ENCODE measurements at places on chromosomes 5 and 9. TPM values are rescaled to one million over a fixed set of nuclear protein-coding genes. Genes with fewer than 3 reads are reported as not detected.

The GDA gene
- 1.2 TPM for total RNA-seq

The IFNA13 gene
- not detected for total RNA-seq

The CARTPT gene
- total RNA-seq = not detected

The SLC35D2 gene
- 44.7 TPM for total RNA-seq

The NRARP gene
- total RNA-seq = 15.2 TPM

The DENND4C gene
- total RNA-seq = 34.5 TPM

- peaks cover 3% of the 10 kb centered on the region for H3K27me3 ChIP-seq
- H3K36me3 ChIP-seq = no peaks in the 10 kb centered on the region
- no peak overlapping the region for H3K27ac ChIP-seq
- peak overlapping the region; percentile 20 for H3K4me3 ChIP-seq
- DNase-seq = no peak
These were observed 28.4 kb downstream of the RUSC2 start for GRCh38 chr9:35518225-35518821.

DNA sequence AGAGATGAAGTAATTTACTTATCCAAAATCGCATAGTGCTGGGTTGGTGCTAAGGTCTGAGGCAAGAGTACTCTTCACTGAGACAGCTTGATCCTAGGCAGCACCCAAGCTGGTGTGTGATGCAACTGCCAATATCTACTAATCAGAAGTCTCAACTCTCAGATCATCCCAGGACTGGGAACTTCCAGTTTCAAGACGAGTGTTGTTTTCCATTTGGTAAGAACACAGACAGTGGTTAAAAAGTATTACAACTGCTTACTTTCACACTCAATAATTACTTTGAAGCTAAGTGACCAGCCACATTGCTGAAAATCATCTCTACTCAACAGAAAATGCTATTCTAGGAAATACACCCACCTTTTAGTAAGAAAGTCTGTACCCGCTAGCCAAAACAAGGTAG, 45.3 kb downstream of the FBXW11 start:
- no peaks in the 10 kb centered on the region for H3K36me3 ChIP-seq
- no peak overlapping the region for H3K27ac ChIP-seq
- H3K4me1 ChIP-seq = peaks cover 20% of the 10 kb centered on the region
- DNase-seq = no peak
- H3K4me3 ChIP-seq = no peak overlapping the region

DNA sequence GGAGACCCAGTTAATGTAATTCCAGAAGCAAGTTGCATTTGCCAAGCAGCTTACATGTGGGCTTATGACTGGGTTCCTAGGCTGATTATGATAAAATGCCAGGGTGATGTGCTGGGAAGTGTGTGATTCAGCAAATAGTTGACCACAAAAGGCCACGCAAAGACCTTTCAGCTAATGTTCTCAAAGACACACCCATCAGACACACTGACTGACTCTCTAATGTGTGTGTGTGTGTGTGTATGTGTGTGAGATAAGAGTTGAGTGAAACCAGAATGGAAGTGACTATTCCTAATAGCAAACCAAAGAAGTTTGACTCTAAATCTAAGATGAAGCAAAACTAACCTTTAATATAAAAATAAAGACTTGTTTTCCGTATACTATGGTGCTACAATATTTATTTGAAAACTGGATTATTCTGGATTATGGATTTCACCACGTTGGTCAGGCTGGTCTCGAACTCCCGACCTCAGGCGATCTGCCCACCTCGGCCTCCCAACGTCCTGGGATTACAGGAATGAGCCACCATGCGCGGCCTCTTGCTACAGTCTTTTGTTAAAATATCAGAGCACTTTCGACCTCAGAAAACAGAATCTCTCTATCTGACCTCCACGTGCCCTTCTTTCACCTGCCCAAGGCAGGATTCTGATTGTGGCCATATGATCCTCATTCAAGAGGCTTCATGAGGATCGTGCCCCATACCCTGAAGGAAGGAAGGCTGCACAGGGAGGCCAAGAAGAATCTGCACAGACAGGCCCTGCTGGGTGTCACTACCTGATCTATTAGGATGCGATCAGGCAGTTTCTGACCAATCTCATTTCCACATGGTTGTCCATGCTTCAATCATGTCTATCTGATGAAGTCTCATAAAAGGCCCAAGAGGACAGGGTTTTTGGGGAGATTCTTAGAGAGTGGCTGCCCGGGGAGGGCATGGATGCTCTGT, 75.6 kb downstream of the USP20 start:
- H3K4me1 ChIP-seq = peaks cover 10% of the 10 kb centered on the region
- DNase-seq = no peak
- no peaks in the 10 kb centered on the region for H3K36me3 ChIP-seq
- peaks cover 2% of the 10 kb centered on the region for H3K27me3 ChIP-seq
- H3K27ac ChIP-seq = no peak overlapping the region
- no peak overlapping the region for H3K4me3 ChIP-seq

GRCh38 chr5:147935032-147935431, 28.7 kb upstream of the C5orf46 start:
- H3K4me1 ChIP-seq = no peaks in the 10 kb centered on the region
- peaks cover 2% of the 10 kb centered on the region for H3K27me3 ChIP-seq
- no peak for DNase-seq
- no peak overlapping the region for H3K27ac ChIP-seq
- H3K4me3 ChIP-seq = no peak overlapping the region

DNA sequence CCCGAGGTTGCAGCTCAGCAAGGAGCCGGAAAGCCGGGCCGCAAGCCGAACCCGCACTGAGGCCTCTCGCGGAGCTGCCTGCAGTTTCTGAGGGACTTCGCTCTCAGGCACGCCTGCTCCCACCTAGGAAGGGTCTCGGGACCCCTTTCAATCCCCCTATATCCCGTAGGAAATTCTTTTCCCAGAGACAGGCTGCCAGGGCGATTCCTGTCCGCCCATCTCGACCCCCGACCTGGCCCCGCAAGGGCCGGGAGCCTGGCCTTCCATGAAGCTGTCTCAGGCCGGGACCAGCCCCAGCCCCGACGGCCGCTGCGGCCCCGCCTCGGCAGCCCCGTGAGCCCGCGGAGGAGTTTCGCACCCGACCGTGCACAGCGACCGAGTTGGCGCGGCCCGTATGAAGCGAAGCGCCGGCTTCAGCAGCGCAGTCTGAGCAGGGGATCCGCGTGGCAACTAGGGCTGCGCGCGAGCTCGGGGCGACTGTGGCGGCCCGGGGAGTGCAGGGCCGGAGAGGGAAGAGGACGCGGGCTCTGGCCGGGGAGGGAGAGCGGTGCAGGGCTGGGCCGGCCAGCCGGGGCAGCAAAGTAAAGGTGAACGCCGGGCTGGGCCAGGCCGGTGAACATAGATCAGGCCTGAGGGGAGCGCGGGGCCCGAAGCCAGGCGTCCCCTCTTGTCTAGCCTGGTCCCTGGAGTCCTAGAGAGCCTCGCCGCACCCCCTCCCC, 977 bp upstream of the PRDM12 start:
- no peak overlapping the region for H3K27ac ChIP-seq
- no peaks in the 10 kb centered on the region for H3K36me3 ChIP-seq
- DNase-seq = peak; percentile 40
- H3K4me3 ChIP-seq = peak overlapping the region; percentile 20

- no peak overlapping the region for H3K27ac ChIP-seq
- no peaks in the 10 kb centered on the region for H3K36me3 ChIP-seq
- no peaks in the 10 kb centered on the region for H3K4me1 ChIP-seq
These were observed 28.6 kb downstream of the C9orf153 start for GRCh38 chr9:86230858-86231257.

GRCh38 chr9:108637340-108637739, 218.4 kb downstream of the ACTL7B start:
- H3K27ac ChIP-seq = no peak overlapping the region
- no peaks in the 10 kb centered on the region for H3K36me3 ChIP-seq
- H3K4me3 ChIP-seq = no peak overlapping the region
- no peaks in the 10 kb centered on the region for H3K4me1 ChIP-seq

DNA sequence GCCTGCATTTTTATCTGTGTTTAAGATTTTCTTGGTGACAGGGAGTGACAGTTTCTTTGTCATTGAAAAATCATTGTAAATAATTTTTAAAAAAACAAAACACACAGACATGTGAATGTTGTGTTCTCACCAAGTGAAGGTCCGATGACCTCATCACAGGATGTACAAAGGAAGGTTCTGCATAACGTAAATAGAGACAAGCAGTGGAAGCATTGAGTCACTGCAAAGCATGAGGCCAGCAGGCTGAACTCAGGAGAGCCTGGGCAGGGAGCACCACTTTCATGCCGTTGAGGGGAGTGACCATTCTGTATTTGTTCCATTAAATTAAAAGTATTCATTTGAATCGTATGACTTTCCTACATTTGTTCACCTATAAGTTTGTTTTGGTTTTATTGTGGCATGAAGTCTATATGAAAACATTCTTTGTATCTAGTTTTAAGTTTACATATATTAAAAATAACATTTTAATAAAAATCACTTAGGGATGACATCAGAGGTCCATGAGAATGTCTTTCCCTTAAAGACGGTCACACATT, 70.4 kb upstream of the TLE1 start:
- no peak overlapping the region for H3K4me3 ChIP-seq
- H3K27ac ChIP-seq = no peak overlapping the region
- no peaks in the 10 kb centered on the region for H3K4me1 ChIP-seq
- DNase-seq = no peak
- no peaks in the 10 kb centered on the region for H3K36me3 ChIP-seq

DNA sequence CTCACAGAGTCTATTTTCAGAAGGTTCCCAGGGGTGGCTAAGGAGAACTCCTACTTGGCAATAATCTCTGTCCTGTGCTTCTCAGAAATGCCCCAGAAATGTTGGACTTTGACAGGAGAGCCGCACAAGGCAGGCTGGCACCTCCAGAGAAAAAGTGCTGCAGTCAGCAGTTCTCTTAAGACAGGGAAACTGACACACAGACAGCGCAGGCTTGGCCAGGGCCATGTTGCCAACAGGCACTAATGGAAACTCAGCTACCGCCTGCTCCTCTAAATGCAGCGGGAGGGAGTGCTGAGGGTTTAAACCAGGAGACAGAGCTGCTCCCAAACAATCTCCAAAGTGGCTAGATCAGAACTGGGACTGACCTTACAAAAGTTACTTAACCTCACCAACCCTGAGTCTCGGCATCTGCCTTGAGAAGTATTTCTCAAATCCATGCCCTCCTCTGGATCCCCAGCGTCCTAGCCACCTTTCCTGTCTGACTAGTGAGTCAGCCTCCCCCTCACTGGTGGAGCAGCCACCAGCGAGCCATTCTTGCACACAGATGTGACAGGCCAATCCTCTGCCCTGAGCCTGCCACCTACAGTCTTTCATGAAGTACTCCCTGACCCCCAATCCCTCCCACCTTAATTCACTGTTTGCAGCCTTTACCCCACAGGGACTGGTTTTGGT, 186.4 kb downstream of the CDK5RAP2 start:
- H3K36me3 ChIP-seq = no peaks in the 10 kb centered on the region
- peak overlapping the region; percentile 34 for H3K27ac ChIP-seq
- no peak for DNase-seq
- no peak overlapping the region for H3K4me3 ChIP-seq
- H3K27me3 ChIP-seq = peaks cover 4% of the 10 kb centered on the region

GRCh38 chr9:126514037-126514821, 99.5 kb upstream of the LMX1B start:
- H3K4me3 ChIP-seq = no peak overlapping the region
- DNase-seq = peak; percentile 83
- peaks cover 6% of the 10 kb centered on the region for H3K27me3 ChIP-seq
- no peak overlapping the region for H3K27ac ChIP-seq

DNA sequence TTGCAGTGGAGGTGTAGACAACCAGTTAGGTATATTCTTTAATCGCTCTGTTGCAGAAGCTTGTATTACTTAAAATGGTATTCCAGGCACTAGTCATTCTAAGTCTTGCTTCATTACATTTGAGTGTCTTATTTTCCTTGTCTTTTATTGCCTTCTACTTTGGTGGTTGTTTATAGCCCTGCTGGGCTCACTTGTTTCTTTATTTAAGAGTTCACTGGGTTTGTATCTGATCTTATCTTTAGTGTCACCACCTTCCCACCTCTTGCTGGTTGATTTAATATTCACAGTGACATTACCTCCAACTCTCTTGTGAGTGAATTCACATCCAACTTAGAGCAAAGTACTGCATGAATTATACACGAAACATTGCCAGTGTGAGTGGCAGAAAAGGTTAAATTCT, 83.6 kb upstream of the BNC2 start:
- no peaks in the 10 kb centered on the region for H3K27me3 ChIP-seq
- no peak overlapping the region for H3K4me3 ChIP-seq
- no peaks in the 10 kb centered on the region for H3K4me1 ChIP-seq
- H3K27ac ChIP-seq = no peak overlapping the region

DNA sequence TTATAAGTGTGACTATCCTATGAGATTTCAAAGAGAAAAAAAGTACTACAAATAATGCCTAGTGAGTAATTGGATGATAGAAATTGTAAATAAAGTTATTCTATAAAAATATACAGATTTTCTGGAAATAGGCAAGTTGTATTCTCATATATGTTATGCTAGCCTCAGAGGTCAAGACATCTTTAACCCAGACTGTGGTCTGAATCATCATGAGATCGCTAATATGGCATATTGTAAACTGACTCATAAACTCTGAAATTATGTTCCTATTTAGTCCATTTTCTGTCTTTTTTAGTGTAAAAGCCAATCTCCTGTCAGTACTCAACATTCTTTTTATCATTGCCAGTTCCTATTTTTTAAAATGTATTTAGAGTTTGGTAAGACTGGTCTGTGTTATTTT, 14.2 kb downstream of the LOX start:
- no peaks in the 10 kb centered on the region for H3K36me3 ChIP-seq
- DNase-seq = no peak
- no peak overlapping the region for H3K27ac ChIP-seq
- no peaks in the 10 kb centered on the region for H3K27me3 ChIP-seq
- peaks cover 4% of the 10 kb centered on the region for H3K4me1 ChIP-seq

- H3K4me1 ChIP-seq = no peaks in the 10 kb centered on the region
- H3K27ac ChIP-seq = no peak overlapping the region
- H3K27me3 ChIP-seq = peaks cover 3% of the 10 kb centered on the region
- H3K4me3 ChIP-seq = no peak overlapping the region
- H3K36me3 ChIP-seq = peaks cover 10% of the 10 kb centered on the region
- DNase-seq = no peak
These were observed 390.6 kb downstream of the CDH9 start for GRCh38 chr5:26647781-26648180.

DNA sequence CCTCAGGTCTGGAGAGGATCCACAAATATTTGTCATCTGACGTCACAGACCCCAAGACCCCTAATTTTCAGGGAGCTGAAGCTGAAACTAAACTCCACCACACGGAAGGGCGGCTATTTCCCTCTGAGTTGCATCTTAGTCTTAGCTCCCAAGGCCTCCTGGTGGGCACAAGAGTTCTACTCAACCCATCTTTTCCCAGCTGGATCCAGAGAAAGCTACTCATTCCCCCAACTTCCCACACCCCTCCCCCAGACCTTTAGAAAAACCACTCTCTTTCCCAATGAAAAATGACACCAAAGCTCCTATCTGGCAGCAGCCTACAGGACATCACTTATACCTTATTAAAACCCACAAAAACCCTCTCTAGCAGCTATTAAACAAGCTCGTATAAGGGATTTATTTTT, 67.1 kb upstream of the SLC1A1 start:
- no peak overlapping the region for H3K4me3 ChIP-seq
- no peaks in the 10 kb centered on the region for H3K4me1 ChIP-seq
- H3K27ac ChIP-seq = no peak overlapping the region
- H3K27me3 ChIP-seq = no peaks in the 10 kb centered on the region
- no peaks in the 10 kb centered on the region for H3K36me3 ChIP-seq

- H3K4me3 ChIP-seq = no peak overlapping the region
- H3K27ac ChIP-seq = no peak overlapping the region
- H3K4me1 ChIP-seq = peaks cover 13% of the 10 kb centered on the region
- H3K27me3 ChIP-seq = peaks cover 2% of the 10 kb centered on the region
- no peak for DNase-seq
These were observed 49.0 kb downstream of the SECISBP2 start for GRCh38 chr9:89367281-89367680.

Data from glutamatergic neuron (in vitro differentiated cells).